ENCODE measurements at places on chromosomes 7 and 10.

DNA sequence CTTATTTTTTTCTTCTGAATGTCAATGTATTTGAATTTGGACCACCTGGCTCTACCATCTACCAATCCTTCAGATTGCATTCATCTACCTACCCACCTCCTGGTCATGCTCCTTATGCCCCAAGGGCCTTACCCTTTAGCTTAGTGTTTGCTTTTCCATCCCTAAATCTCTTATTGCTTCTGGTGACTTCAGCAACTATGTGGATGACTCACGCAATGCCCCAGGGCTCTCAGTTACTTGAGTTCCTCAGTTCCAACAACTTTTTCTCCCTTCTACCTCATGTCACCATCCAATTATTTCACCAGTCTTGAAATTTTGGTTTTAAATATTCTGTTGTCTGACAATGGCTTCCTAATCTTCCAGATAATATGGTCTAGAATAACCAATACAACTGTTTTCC, 118.9 kb downstream of the CFAP58 start:
- H3K4me1 ChIP-seq: no peaks in the 10 kb centered on the region
- DNase-seq: no peak
- no peaks in the 10 kb centered on the region for H3K27me3 ChIP-seq
- no peak overlapping the region for H3K27ac ChIP-seq
- no peak overlapping the region for H3K4me3 ChIP-seq
- no peaks in the 10 kb centered on the region for H3K36me3 ChIP-seq

DNA sequence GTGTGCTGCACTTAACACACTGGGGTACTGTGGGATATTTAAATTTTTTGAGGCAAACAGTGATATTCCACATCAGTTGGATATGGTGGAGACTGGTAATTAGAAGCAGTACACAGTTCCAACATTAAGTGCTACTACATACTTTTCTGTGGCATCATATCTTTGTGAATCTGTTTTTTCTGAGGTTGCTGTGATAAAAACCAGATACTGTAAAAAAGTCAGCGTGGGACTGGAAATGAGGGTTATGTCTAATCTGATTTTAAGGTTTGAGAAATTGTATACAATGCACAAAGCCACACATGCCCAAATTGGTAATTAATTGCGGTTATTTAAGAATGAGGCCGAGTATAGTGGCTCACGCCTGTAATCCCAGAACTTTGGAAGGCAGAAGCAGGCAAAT, 41.2 kb downstream of the TBC1D12 start:
- no peak overlapping the region for H3K27ac ChIP-seq
- no peaks in the 10 kb centered on the region for H3K27me3 ChIP-seq
- DNase-seq: no peak
- H3K4me1 ChIP-seq: no peaks in the 10 kb centered on the region

DNA sequence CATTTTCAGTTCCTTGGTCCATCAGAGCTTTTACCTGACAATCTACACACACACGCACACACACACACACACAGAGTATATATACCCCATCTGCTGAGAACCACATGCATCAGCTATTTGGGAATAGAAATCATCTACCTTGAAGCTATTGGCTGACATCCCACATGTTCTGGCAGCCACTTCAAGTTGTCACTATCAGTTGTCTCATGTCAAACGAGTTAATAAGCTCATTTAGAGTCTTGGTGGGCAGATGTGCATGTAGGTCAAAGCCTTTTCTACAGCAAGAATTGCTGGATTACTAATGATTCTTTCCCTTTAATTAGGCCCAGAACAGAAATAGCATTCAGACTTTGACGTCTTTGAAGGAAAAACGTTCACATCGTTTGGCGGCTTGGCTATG, 36.8 kb downstream of the COL28A1 start:
- no peak for DNase-seq
- H3K4me1 ChIP-seq: no peaks in the 10 kb centered on the region
- H3K27ac ChIP-seq: no peak overlapping the region

- DNase-seq: no peak
- H3K27ac ChIP-seq: no peak overlapping the region
- H3K27me3 ChIP-seq: no peaks in the 10 kb centered on the region
Measured at GRCh38 chr7:154640266-154640865, 362.6 kb downstream of the PAXIP1 start.

GRCh38 chr10:93468461-93469213, 13.5 kb downstream of the MYOF start:
- H3K4me1 ChIP-seq: no peaks in the 10 kb centered on the region
- H3K27ac ChIP-seq: no peak overlapping the region
- DNase-seq: no peak
- H3K4me3 ChIP-seq: no peak overlapping the region
